DMS 273 treated with DMSO at 0.1 percent for 48 hours (cell line): ENCODE measurements at places on chromosomes 12 and 14.
A peak's percentile ranks its signal among the peaks of the same experiment; 100 is the strongest.

DNA sequence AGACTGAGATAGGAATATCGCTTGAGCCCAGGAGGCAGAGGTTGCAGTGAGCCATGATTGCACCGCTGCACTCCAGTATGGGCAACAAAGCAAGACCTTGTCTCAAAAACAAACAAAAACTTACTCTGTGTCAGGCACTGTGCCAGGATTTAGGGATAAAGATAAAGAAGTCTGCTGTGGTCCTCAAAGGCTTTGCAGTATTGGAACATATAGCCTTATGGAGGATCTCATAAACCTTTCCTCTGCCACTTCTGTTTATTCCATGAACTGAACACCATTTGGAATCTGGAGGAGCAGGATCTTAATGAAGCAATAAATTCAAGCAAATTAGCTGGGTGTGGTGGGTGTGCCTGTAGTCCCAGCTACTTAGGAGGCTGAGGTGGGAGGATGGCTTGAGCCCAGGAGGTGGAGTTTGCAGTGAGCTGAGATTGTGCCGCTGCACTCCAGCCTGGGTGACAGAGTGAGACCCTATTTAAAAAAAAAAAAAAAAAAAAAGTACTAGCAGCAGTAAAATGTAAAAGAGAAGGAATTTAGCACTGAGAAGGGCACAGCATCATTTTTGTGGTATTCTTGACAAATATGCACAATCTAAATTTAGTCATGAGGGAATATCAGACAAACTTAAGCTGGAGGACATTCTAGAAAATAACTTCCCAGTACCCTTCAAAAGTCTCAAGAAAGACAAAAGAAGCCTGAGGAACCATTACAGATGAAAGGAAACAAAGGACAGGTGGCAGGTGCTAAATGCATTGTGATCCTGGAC, 27.1 kb downstream of the BMAL2 start:
- DNase-seq = no peak

- no peak for DNase-seq
Measured at GRCh38 chr14:40679256-40679655, 927.4 kb upstream of the LRFN5 start.

- no peak for DNase-seq
Measured at GRCh38 chr12:65537978-65538377, 259.5 kb downstream of the MSRB3 start.

GRCh38 chr14:75499084-75499875, 23.0 kb upstream of the BATF start:
- no peak for DNase-seq

- no peak for DNase-seq
Measured at GRCh38 chr14:87199381-87199780, 793.6 kb downstream of the GALC start.

GRCh38 chr12:79747274-79747673, 56.5 kb upstream of the PAWR start:
- DNase-seq = no peak

DNA sequence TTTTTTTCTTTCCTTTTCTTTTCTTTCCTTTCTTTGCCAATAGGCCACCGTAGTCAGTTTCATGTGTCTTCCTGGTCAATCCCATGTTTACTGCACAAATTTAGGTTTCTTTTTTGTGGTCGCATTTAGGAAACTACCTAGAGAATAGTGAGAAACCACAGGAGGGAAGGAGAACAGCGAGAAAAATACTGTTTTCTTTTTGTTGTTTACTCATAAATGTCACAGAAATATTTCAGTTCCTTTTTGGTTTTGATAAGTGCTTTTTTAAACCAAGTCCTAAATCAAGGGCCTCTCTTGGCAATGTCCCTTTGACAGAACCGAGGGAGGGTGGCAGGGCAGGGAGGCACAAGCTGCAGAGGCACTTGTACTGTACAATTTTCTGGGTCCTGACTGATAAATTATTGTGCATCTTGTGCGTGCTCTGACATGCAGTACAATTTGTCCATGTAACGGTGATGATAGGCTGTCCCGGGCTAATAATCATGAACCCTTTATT, 326.1 kb downstream of the CACNA1C start:
- no peak for DNase-seq

DNA sequence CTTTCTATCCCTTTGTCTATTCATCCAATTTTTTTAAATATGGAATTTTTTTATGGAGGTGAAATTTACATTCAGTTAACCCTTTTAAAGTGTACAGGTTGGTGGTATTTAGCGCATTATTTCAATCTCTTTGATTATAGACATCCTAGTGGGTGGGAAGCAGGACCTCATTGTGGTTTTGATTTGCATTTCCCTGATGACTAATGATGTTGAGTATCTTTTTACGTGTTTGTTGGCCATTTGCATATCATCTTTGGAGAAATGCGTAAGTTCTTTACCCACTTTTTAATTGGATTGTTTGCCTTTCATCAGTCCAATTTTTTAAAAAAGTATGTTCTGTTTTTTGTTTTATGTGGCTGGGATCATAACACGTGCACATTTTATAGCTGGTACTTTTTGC, 20.8 kb downstream of the PAPLN start:
- no peak for DNase-seq

DNA sequence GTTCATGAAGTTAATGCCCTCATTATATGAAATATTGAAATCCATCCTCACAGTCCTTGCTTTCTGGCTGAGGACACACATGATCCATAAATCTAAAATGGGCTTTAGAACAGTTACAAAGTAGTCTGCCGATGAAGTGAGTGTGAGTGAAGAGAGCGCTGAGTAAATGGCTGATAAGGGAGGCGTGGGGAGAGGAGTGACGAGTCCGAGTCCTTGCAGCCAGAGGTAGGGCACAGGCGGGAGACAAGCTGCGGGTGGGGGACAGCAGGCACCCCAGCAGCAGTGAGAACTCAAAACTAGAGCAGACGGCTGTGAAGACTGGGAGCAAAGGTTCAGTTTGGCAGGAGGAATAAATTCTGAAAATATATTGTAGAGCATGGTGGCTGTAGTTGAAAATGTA, 140.1 kb upstream of the ATP2B1 start:
- DNase-seq = no peak

GRCh38 chr14:24425704-24426103, 3.8 kb downstream of the CBLN3 start:
- DNase-seq = no peak

DNA sequence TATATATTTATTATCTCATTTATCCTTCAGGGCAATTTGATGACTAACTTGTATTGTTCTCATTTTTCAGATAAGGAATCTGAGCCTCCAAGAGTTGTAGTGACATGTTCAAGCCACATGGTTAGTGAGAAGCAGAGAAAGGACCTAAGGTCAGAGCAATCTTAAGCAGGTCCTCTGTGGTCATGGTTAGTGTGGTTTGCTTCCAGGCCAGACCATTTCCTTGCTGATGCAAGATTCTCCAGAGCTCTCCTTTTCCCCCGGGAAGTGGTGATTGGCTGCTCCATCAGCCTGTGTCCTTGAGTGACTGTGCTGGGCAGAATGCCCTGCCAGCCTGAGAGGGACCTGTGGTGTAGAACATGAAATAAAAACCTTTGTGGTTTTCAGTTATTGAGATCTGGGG, 141.3 kb downstream of the KTN1 start:
- DNase-seq = no peak

DNA sequence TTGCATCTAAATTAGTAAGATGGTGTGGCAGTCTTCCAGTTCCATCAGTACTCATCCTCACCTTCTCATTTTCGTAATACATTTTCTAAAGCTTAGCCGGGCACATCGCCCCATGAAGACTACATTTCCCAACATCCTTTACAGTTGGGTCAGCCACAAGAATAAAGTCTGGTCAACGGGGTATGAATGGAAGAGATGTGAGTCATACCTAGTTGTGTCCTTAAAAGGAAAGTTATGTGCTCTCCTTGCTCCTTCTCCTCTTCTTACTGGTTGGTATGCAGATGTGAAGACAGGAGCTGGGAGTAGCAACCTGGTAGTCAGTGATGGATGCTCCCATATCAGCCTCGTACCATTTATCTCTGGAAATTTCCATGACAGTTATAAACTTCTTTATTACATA, 35.9 kb upstream of the EGLN3 start:
- DNase-seq = no peak

GRCh38 chr12:24838531-24838950, 110.4 kb downstream of the BCAT1 start:
- no peak for DNase-seq

DNA sequence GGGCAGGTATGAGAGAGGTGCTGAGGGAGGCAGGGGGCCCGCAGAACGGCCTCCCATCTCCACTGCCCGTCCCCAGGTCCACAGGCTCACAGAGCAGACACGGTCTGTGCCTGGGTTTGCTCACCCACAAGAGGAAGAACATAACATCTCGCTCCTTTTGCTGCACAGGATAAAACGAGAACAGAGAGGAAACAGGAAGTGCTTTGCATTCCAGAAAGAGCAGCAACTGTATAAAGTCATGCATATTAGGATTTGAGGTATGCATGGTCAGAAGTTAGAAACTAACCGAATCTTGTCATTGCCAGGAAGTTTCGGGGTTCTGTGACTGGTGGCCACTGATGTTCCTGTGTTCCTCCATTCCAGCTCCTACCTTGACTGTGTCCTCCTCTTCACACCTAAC, 25.0 kb downstream of the NTF3 start:
- no peak for DNase-seq

DNA sequence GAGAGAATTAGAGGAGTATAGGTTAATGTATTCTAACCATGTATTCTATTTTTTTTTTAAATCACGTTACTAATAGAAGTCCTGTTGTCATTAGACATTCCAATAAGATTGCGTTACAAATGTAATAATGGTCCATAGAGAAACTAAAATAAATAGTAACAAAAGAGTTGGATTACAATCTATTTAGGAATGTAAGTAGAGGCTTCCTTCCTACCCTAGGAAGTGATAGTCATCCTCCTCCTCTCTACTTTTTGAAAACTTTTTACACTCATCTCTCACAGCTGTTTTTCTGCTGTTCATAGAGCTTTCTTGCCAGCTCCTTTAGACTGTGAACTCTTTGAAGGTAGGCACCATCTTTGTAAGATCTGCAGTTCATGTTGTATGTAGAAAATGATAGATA, 23.6 kb downstream of the TRHDE start:
- no peak for DNase-seq

DNA sequence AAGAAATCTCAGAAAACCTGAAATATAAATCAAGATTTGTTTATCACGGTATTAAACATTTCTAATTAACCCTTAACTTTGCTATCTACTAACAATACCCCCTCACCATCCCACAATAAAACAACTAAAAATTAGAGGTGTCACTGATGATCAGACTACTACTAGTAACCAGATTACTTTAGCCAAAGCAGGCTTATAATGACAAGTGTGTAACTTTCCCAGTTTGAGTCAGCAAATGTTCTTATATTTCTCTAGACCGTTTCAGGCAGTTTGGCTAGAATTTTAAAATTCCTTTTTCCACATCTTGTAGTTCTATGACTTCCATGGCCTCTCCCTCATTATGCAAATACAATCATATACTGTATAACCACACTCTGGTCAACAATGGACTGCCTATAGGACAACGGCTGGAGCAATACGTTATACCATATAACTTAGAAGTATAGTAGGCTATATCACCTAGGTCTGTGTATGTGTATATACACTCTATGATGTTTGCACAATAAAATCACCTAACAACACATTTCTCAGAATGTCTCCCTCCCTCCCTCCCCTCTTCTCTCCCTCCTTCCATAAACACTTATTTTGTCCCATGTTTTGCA, 102.1 kb downstream of the DENND5B start:
- no peak for DNase-seq

GRCh38 chr12:8038659-8039114, 6.2 kb downstream of the FOXJ2 start:
- peak; percentile 39 for DNase-seq

DNA sequence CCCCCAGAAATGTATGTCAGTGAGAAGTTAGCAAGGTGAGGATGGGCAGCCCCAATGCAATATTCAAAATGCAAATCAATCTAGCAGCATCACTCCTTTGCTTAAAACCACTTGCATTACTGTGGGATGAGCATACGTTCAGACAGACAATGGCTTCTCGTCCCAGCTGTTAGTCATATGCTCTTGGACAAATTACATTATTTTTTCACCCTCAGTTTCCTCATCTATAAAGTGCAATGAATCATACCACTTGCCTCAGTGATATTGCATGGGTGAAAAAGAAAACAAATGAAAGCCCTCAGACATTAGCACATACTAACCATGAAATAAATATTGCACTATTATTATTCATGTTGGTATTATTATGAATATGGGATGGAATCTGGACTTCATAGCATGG, 132.3 kb downstream of the C12orf75 start:
- DNase-seq = no peak

GRCh38 chr14:33210311-33210710, 271.6 kb downstream of the NPAS3 start:
- DNase-seq = no peak

DNA sequence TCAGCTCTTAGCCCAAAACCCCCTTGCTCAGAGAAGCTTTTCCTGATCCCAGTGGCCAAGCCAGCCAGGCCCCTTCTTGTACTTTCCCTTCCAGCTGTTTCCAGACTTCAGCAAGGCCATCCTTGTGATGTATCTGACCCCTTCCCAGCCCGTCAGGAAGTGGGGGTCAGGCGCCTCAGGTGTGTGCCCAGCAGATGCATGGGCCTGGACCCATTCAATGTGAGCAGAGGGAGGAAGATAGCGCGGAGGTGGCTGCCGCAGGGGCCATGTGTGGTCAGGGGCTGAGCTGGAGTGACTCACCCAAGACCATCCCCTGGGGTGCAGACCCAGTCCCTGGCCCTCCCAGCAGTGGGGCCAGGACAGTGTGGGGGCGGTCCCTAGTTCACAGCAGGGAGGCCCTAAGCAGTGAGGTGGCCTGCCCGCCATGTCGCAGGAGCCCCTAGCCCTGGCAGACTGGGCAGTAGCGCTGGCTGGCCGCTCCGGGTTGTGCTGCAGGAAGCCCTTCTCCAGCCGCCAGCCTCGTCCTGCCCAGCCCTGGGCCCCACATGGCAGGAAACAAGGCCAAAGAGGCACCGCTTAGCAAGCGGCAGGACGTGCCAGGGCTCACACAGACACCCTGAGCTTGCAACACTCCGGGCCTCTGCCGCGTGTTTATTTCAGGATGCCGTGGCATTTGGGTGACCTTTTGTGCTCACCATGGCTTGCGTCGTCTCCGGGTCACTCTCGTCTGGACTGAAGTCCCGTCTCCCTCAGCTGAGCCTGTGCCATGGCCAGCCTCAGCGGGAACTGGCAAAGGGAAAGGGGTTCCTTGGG, 12.0 kb downstream of the ADSS1 start:
- DNase-seq = no peak

DNA sequence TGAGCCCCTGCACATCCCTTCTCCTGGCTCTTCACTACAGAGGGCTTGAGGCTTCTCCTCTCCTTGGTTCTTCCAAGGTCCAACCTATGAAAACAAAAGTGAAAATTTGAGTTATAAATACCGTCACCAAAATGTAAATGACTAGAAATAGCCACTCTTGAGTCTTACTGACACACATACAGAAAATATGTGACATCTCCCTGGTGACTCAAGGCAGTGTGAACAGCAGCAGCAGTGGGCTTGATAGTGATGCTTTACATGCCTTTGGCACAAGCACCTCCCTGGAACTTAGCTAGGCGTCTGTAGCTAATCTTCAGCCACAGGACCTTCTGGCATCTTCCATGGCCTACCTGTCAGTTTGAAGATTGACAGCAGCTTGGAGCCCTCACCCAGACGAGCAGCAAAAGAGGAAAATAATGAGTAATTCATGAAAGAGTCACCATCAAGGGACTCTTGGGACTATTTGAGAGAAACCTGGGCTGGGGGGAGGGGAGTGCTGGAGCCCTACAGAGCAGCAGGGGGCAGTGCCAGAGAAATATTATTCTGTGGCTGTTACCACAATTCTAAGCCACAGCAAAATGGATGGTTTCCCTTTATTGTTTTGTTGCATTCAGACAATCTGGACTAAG, 158.0 kb downstream of the KCNK10 start:
- DNase-seq = no peak
